ENCODE measurements at places on chromosomes 16 and 17.

- DNase-seq: no peak
These were observed 774.5 kb upstream of the RBFOX1 start for GRCh38 chr16:6558126-6558525.

GRCh38 chr17:28612936-28613872, 781 bp downstream of the RSKR start:
- DNase-seq: peak; percentile 24

DNA sequence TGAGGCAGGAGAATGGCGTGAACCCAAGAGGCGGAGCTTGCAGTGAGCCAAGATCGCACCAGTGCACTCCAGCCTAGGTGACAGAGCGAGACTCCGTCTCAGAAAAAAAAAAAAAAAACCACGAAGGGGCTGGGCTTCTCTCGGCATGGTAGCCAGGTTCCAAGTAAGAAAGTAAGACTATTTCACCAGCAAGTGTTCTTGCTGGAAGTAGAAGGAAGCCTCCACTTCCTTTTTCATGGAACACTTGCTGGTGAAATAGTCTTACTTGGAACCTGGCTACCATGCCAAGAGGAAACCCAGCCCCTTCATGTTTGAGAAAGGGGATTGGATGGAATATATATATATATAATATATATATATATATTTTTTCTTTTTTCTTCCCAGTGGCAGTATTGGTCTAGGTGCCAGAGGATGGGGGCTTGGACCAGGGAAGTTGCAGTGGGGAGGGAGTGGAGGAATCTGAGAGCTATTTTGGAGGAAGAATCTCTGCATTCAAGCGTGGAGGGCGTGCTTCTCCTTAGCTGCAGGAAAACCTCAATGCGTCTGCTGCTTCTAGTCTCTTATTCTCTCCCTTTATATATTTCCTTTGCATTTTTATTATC, 7.2 kb upstream of the N4BP1 start:
- no peak for DNase-seq

DNA sequence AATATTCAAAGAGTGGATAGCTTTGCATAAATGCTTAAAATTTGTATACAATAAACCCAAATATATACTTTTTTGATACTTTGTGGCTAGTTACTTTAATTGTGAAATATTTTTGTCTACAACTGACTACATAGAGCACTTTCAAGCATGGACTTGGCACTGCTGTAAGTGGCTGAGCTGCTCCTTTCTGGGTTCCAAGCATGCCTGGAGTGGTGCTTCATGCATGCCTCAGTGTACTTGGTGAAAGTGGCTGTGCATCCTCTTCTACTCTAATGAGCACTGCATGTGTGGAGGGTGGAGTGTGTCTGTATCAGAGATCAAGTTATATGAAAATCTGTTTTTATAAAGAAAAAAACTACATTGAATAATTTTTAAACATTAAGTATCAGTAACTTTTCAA, 94.1 kb downstream of the OMG start:
- DNase-seq: peak; percentile 81

DNA sequence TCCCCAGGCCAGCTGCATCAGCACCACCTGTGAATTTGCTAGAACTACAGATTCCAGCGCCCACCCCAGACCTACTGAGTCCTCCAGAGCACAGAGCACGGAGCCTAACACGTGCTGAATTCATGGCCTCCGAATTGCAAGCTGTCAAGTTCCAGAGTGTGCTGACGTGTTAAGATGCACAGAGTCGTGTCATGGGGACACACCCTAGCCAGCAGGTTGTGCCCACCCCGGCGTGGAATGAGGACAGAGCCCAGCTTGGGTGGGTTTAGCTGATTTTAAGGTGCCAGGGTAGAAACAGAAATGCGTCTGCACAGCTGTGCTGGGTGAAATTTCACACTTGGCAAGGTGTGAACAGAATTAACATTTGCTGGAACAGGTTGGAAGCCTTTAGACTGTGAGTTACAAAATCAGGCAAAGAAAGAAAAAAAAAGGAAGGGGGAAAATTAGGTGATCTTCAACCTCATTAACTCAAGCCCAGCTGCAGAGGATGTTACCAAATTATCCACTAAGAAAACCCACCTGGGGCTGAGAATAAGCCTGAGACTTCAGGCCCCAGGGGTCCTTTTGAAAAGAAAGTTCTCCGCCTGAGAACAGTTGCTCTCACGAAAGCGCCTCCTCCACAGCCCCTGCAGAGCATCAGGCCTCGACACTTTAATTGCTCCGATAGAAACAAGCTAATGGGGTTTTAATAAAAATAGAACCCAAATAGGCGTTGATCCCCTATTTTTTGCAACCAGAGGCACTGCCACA, 27.1 kb downstream of the GINS3 start:
- no peak for DNase-seq

GRCh38 chr17:55198690-55199370, 65.9 kb upstream of the HLF start:
- peak; percentile 51 for DNase-seq

DNA sequence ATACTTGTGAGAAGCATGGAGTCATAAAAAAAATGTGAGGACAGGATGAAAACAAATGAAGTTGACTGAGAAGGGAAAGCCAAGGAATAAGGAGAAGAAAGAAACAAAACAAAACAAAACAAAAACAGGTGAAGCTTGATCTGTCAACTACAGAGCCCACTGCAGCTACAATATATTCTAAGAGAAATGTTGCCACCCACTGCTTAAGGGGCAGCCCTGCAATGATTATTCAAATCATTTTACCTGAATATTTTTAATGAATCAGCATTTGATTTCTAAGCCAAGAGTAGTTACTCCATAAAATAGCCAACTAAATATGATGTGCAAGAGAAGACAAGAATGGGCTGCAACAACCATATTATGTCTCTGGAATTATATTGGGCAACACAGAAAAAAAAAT, 252.0 kb upstream of the KIF2B start:
- DNase-seq: no peak

DNA sequence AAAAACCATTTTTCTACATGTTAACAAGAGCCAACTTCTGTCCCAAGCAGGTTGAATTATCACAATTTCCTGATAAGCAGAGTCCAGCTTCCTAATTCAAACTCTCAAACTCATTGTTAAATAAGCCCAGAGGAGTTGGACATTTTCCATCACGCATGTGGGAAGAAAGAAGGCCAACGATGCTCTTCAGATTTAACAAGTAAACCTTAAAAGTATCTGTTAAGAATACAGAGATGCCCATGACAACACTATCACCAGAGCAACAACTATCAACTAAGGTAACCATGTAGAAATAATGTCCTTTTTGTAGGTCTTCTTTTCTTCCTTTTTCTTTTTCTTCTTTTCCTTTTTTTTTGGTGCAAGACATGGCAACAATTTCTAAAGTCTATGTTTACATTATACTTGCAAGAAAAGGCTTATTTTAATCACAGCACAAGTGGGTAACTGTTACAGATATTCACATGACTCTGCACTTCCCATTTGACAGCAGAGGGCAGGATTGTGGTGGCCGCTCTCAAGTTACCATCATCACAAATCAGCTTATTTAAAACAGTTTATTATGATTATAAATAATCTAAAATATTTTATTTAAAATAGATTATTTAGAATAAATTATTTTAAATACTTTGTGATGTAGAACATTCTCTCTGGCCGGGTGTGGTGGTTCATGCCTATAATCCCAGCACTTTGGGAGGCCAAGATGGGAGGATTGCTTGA, 35.7 kb upstream of the DHRS7B start:
- DNase-seq: no peak

GRCh38 chr17:70848785-70849184, 679.5 kb downstream of the KCNJ2 start:
- peak; percentile 58 for DNase-seq

GRCh38 chr16:73015612-73016487, 32.1 kb downstream of the ZFHX3 start:
- DNase-seq: no peak

DNA sequence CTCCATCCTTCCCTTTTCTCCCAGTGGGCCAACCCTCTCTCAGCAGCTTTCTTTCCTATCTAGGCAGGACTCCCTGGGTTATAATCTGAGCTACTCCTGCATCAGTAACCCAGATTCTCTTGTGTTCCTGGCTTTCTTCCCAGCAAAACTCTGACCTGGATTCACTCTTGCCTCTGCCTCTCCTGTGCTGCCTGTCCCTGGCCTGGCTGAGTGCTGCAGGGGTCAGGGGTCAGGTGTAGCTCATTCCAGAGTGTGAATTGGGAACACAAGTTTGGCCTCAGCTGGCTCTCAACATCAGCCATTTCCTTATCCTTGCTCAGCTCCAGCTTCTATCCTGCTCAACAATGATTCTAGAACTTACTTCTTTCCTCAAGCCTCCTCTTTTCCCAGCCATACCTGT, 2.5 kb upstream of the ST6GALNAC2 start:
- DNase-seq: no peak

GRCh38 chr17:78010759-78011158, 52.3 kb downstream of the TNRC6C start:
- DNase-seq: no peak

GRCh38 chr17:9729034-9729650, 62.2 kb downstream of the DHRS7C start:
- peak; percentile 58 for DNase-seq

GRCh38 chr17:10261098-10261497, 62.7 kb upstream of the GAS7 start:
- no peak for DNase-seq

- DNase-seq: no peak
These were observed 3.1 kb upstream of the CDH3 start for GRCh38 chr16:68642047-68642435.

- no peak for DNase-seq
These were observed 419.1 kb downstream of the CA10 start for GRCh38 chr17:51739245-51739886.

All from AG10803 (cell line).